ENCODE measurements at places on chromosomes 12 and 14.

- DNase-seq: no peak
Measured at GRCh38 chr14:65164068-65164824, 61.9 kb upstream of the MAX start.

DNA sequence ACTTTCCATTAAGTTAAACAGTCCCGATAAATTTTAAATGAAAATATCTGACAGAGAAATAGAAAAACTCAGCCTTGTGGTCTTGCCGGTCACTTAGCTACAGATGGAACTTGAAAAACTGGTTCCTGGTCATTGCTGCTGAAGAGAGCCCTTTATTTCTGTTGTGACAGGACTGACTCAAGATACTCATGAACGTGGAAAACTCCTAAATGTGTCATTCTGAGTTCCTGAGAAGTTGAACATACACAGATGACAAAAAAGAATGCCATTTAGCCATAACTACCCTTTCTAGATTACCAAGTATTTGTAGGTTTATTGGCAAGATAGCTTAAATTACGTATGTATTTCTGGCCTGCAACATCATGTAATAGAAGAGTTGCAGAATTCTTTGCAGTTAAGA is 134.2 kb downstream of the HMGA2 start:
- DNase-seq: no peak

GRCh38 chr12:26523708-26524150 is 309.3 kb downstream of the ITPR2 start:
- DNase-seq: no peak

GRCh38 chr12:102567031-102567985 is 86.9 kb upstream of the IGF1 start:
- no peak for DNase-seq

DNA sequence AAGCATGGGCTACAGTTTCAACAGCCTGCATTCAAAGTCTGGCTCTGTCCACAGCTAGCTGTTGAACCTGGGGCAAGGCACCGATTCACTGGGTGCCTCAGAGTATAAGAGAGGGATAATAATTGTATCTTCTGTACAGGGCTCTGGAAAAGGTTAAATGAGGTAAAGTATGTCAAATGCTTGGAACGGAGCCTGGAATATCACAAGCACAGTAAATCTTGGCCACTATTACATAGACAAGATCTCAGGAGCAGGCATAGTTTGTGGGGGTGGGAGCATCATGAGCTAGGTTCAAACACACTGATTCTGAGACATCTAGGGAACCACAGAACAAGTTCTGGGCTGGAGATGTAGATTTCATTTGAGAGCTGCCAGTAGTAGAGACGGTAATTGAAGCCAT is 203.7 kb upstream of the NUDT4 start:
- no peak for DNase-seq
